ENCODE measurements at places on chromosomes 12 and 14. TPM values are rescaled to one million over a fixed set of nuclear protein-coding genes. Genes with fewer than 3 reads are reported as not detected.
A peak's percentile ranks its signal among the peaks of the same experiment; 100 is the strongest.

CCDC38 gene
- total RNA-seq = not detected

DNA sequence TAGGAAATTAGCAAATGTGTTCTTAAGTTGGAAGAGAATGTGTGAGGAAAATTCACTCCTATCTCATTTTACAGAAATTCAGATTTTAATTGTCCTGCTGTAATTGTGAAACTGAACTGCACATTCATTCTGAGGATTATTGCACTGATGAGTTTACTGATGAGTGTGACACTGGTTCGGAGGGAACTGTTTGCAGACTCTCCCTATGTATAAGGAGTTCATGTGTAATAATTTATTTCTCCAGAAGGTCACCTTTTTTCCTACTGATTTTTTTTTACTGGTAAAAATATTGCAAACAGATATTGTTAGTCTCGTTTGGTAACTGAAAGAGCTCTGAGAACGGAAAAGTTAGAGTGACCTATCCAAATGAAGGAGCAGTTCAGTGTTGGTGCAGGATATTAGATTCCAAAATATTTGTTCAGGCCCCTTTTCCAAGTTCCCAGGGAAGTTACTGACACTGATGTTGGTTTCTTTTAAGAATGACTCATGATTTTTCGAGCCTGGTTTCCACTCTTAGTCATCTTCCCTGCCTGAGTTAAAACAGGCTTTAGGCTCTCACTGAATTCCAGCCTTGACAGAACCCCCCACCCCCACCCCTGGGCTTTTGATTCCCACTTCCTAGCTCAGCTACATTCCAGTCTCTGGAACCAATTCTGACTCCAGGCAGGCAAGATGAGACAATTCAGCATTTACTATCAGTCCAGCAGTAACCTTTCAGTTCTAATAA, 18.4 kb downstream of the ANO6 start:
- peak; percentile 92 for DNase-seq

DNA sequence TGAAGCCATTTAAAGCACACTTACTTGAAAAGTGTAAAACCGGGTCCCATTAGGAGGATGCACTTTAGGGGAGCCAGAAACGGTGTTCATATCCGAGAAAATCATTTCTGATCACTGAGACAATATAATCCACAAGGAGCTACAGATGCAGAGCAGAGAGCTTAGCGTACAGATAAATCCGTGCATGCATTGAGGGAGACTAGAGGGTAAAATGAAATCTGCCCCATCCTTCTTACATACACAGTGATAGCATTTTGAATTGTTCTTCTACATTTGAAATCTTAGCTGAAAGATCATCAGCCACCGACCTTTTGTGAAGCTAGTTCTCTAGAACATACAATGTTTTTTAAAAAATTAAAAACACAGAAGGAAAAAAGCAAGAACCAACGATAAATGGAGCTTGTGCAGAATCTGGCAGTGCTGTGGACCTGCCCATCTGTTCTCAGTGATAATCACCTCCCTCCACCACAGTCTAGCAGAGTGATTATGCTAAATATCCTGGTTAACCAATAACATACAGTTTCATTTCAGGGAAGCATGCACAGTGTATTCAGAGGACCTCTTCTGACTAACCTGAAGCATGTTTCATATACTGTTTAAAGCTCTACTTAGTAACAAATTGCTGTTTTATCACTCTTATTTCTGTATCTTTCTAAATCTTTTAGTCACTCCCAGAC, 161.1 kb downstream of the PPFIA2 start:
- DNase-seq = no peak

DNA sequence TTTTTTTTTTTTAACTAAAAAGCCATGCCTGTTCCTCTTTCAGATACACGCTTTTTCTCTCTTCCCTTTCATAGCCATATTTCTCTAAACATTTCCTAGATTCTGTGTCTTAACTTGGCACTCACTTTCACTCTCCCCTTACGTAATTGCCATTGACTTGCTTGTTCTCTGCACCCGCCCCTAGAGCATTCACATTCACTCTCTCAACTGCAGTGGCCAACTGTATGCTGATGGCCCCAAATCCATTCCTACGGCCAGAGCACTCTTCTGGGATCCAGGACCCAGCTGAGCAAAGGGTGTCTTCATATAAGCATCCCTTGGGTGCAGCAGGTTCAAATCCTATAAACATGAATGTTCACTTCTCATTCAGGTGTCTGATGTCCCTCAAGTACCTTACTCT, 59.5 kb downstream of the CKB start:
- no peak for DNase-seq

NCAPD2 gene
- total RNA-seq = 48.6 TPM

- no peak for DNase-seq
Measured at GRCh38 chr14:64956697-64957406, 14.3 kb upstream of the GPX2 start.

ALDH2 gene
- 69.0 TPM for total RNA-seq

TAS2R13 gene
- total RNA-seq = 0.73 TPM

DNA sequence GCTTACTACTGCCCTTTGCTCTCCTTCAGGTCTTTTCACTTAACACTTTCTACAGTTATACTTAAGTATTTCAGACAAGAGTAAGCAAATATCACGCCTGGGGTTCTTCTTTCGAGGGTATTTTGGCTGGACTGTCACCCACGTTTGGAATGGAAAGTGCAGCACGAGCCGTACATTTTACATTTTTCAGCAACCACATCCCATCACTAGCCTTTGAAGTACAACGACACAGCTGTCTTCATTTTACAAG, 349 bp upstream of the FAM177A1 start:
- no peak for DNase-seq

HOXC6 gene
- total RNA-seq = not detected

PAN2 gene
- 10.6 TPM for total RNA-seq

SPIC gene
- total RNA-seq = not detected

DNA sequence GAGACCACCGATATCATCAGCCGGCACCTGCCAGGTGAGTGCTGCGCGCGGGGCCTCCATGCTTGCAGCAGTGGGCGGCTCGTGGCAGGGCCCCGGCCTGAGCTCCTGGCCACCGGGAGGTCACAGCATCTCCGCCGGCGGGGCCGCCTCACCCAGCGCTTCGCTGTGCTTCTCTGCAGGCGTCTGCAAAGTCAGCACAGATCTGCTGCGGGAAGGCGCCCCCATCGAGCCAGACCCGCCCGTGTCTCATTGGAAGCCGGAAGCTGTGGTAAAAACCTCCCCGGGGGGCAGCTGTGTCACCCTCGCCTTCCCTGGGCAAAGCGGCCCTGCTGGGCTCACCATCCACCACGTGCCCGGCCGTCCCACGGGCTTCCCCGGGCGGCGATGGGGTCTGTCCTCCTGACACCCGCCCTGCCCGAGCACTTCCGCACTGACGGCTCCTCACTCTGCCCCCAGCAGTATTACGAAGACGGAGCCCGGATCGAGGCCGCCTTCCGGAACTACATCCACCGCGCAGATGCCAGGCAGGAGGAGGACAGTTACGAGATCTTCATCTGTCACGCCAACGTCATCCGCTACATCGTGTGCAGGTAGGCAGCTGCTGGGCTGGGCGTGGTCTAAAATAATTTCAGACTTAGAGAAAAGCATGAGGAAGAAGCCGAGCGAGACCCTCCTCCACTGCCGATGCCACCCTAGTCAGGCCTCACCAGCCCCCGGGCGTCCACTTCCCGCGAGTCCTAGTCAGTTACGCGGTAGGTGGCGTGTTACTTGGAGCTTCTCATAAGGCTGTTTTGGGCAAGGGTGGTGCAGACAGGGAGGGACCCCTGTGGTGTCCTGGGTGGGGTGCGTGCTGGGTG, 7.1 kb downstream of the PGAM5 start:
- DNase-seq = no peak

DNA sequence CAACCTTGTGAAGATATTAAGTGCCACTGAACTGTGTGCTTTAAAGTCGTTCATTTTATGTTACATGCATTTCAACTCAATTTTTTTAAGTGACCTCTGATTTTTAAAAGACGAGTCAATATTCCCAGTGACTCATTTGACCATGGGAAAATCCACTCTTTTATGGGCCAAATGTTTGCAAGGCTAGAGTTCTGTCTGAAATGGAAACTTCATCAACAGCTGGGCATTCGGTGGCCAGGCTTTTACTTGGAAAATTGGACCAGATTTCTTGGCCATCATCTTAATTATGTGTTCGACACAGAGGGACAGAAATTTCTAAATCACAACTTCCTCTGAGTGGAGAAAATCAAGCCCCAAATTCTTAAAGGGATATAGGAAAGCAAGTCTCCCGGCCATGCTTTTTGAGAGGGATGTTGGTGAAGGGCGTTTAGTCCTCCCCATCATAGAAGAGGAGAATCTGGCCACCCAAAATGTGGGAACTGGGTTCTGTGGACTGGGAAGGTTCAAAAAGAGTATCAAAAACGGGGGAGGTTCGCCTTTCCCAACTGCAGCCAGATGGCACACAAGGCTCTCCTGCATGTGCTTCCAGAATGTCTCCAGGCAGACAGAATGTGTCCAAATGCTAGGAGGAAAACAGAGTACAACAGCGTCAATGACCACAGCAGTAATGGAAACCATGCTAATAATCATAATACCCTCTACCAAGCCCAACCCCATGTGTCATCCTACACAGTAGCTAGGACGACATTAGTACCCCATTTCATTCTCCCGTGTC, 40.9 kb upstream of the FZD10 start:
- no peak for DNase-seq

Measured in pulmonary artery endothelial cell (primary cell).